Colonic mucosa (tissue), 4 donors: ENCODE measurements at places on chromosomes 3 and 15. TPM values are rescaled to one million over a fixed set of nuclear protein-coding genes. Genes with fewer than 3 reads are reported as not detected.

Gene DNAH12
- 0.02 TPM for total RNA-seq

Gene GPR62
- total RNA-seq = not detected

Gene MYO1E
- 329 TPM for total RNA-seq

Gene VEPH1
- 2.7 TPM for total RNA-seq

Gene ZIC4
- not detected for total RNA-seq

Gene COL7A1
- 5.1 TPM for total RNA-seq

Gene FAM43A
- 10.2 TPM for total RNA-seq

Gene MB21D2
- total RNA-seq = 4.4 TPM

Gene RBPMS2
- 14.5 TPM for total RNA-seq

Gene PLA2G4E
- 0.67 TPM for total RNA-seq

Gene SCAANT1
- not detected for total RNA-seq

Gene XYLB
- total RNA-seq = 17.4 TPM

Gene IQCF5
- total RNA-seq = not detected

Gene LIPC
- total RNA-seq = 13.8 TPM

Gene PRSS50
- total RNA-seq = not detected

Gene SFMBT1
- 19.4 TPM for total RNA-seq

Gene MYH15
- total RNA-seq = 0.13 TPM

Gene SLC51A
- 2.1 TPM for total RNA-seq

Gene C3orf85
- 10.5 TPM for total RNA-seq

Gene DHX30
- total RNA-seq = 33.8 TPM

Gene PLSCR5
- not detected for total RNA-seq

Gene CPEB1
- 0.40 TPM for total RNA-seq

Gene CPN2
- not detected for total RNA-seq

Gene CHST2
- total RNA-seq = 2.5 TPM

Gene CLDN18
- total RNA-seq = 0.44 TPM

Gene IL17RE
- 71.4 TPM for total RNA-seq

Gene PIGB
- total RNA-seq = 15.8 TPM

Gene RPL14
- total RNA-seq = 1,699 TPM

Gene NIPA2
- total RNA-seq = 99.5 TPM

Gene PRR23B
- not detected for total RNA-seq

Gene TGM4
- total RNA-seq = not detected

Gene GATA2
- 8.1 TPM for total RNA-seq

Gene MITF
- 5.8 TPM for total RNA-seq

Gene TRIM42
- total RNA-seq = not detected

Gene IL1RAP
- 5.0 TPM for total RNA-seq

Gene QTRT2
- total RNA-seq = 20.3 TPM

Gene CLEC3B
- total RNA-seq = 9.6 TPM

Gene PARP15
- 0.74 TPM for total RNA-seq

Gene PLAAT1
- not detected for total RNA-seq

Gene TNFSF10
- total RNA-seq = 118 TPM

Gene ZSCAN2
- 6.3 TPM for total RNA-seq

Gene MASP1
- total RNA-seq = 0.52 TPM

Gene THAP10
- total RNA-seq = 2.3 TPM

Gene SCN11A
- 0.05 TPM for total RNA-seq

Gene CEMIP
- total RNA-seq = 2.1 TPM

Gene TTC21A
- 6.1 TPM for total RNA-seq

Gene LYSMD4
- 9.1 TPM for total RNA-seq

Gene SLC51B
- 102 TPM for total RNA-seq

Gene UBAP1L
- 1.2 TPM for total RNA-seq

Gene NPAP1
- total RNA-seq = not detected

Gene PFN2
- total RNA-seq = 40.3 TPM

Gene C3orf62
- 3.1 TPM for total RNA-seq
